ENCODE measurements at places on chromosomes 6 and 20. TPM values are rescaled to one million over a fixed set of nuclear protein-coding genes. Genes with fewer than 3 reads are reported as not detected.

- peaks cover 12% of the 10 kb centered on the region for H3K4me1 ChIP-seq
- no peaks in the 10 kb centered on the region for H3K27me3 ChIP-seq
- DNase-seq: peak; percentile 42
- peaks cover 10% of the 10 kb centered on the region for H3K36me3 ChIP-seq
- no peak overlapping the region for H3K27ac ChIP-seq
Measured at GRCh38 chr20:36779656-36780025, 6.1 kb upstream of the DSN1 start.

ATRN gene
- total RNA-seq: 19.2 TPM

DNA sequence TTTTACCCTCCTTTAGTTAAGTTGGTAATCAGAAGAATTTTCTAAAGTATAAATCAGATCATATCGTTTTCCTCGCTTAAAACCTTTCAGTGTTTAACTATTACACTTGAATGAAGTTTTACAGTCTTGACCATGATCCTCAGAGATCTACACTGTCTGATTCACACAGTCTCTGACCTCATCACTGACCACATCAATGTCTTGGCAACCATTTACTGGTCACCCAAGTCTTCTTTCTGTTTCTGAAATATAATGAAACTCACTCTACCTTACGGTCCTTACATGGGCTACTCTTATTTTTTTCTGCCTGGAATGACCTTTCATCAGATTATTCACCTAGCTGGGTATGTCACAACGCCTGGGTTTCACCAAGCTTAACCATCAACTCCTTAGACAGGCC is 71.4 kb downstream of the ADGB start:
- H3K36me3 ChIP-seq: no peaks in the 10 kb centered on the region
- DNase-seq: no peak
- H3K27ac ChIP-seq: no peak overlapping the region
- H3K4me1 ChIP-seq: peaks cover 7% of the 10 kb centered on the region
- H3K4me3 ChIP-seq: no peak overlapping the region

TMC2 gene
- total RNA-seq: not detected

ATP6V1G2 gene
- 2.7 TPM for total RNA-seq

GRCh38 chr20:48722002-48722731 is 105.6 kb downstream of the PREX1 start:
- DNase-seq: no peak
- no peaks in the 10 kb centered on the region for H3K27me3 ChIP-seq
- H3K4me3 ChIP-seq: no peak overlapping the region
- H3K4me1 ChIP-seq: peaks cover 12% of the 10 kb centered on the region

GRCh38 chr6:43127180-43127579 is 43.9 kb upstream of the SRF start:
- H3K4me3 ChIP-seq: no peak overlapping the region
- no peaks in the 10 kb centered on the region for H3K27me3 ChIP-seq
- H3K27ac ChIP-seq: peak overlapping the region; percentile 68
- no peak for DNase-seq
- H3K4me1 ChIP-seq: peaks cover 39% of the 10 kb centered on the region
- H3K36me3 ChIP-seq: peaks cover 12% of the 10 kb centered on the region

GRCh38 chr6:53044572-53044971 is 20.6 kb upstream of the FBXO9 start:
- no peak overlapping the region for H3K27ac ChIP-seq
- no peak for DNase-seq
- H3K36me3 ChIP-seq: peaks cover 18% of the 10 kb centered on the region
- H3K4me3 ChIP-seq: no peak overlapping the region
- peaks cover 22% of the 10 kb centered on the region for H3K4me1 ChIP-seq
